Neural crest cell (in vitro differentiated cells): ENCODE measurements at places on chromosomes 4 and X. TPM values are rescaled to one million over a fixed set of nuclear protein-coding genes. Genes with fewer than 3 reads are reported as not detected.

Gene FAM184B
- 0.12 and 0.16 TPM in 2 replicates for total RNA-seq

Gene FHDC1
- 52.0 and 54.5 TPM in 2 replicates for total RNA-seq

Gene CFAP99
- not detected in 2 replicates for total RNA-seq

Gene SHISA3
- 24.2 and 25.4 TPM in 2 replicates for total RNA-seq

Gene LRCH2
- 16.3 and 16.4 TPM in 2 replicates for total RNA-seq

Gene TXLNG
- total RNA-seq = 25.3 and 25.6 TPM in 2 replicates

Gene GAGE12F
- not detected in 2 replicates for total RNA-seq

Gene OCRL
- total RNA-seq = 41.6 and 43.1 TPM in 2 replicates

Gene C4orf46
- total RNA-seq = 28.4 and 30.1 TPM in 2 replicates

Gene EGF
- 0.84 and 1.2 TPM in 2 replicates for total RNA-seq

Gene CLNK
- not detected in 2 replicates for total RNA-seq

Gene SLC16A2
- total RNA-seq = 17.8 and 19.8 TPM in 2 replicates

Gene ZNF732
- 4.0 and 5.1 TPM in 2 replicates for total RNA-seq

Gene ZNF711
- total RNA-seq = 23.1 and 24.0 TPM in 2 replicates

Gene FAM50A
- total RNA-seq = 68.8 and 69.0 TPM in 2 replicates

Gene INTS6L
- 18.8 and 19.0 TPM in 2 replicates for total RNA-seq

Gene RBMXL3
- total RNA-seq = not detected in 2 replicates

DNA sequence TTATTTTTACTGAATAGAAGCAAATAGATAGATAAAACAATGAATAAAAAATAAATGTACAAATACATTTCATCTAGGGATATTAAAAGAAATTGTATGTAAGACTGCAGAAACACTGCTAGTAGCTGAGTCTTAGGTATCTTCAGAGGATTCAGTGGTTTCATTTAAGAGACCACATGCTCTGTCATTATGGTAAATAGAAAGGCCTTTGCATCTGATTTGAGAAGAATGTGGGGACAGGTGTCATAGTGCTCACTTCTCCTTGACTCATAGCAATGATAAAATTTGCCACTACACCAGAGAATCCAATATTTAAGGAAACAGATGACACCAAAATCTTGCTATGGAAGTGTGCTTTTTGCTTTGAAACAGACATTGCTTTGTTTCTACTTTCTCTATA, 59.8 kb upstream of the PPP1R2C start:
- no peak for DNase-seq

DNA sequence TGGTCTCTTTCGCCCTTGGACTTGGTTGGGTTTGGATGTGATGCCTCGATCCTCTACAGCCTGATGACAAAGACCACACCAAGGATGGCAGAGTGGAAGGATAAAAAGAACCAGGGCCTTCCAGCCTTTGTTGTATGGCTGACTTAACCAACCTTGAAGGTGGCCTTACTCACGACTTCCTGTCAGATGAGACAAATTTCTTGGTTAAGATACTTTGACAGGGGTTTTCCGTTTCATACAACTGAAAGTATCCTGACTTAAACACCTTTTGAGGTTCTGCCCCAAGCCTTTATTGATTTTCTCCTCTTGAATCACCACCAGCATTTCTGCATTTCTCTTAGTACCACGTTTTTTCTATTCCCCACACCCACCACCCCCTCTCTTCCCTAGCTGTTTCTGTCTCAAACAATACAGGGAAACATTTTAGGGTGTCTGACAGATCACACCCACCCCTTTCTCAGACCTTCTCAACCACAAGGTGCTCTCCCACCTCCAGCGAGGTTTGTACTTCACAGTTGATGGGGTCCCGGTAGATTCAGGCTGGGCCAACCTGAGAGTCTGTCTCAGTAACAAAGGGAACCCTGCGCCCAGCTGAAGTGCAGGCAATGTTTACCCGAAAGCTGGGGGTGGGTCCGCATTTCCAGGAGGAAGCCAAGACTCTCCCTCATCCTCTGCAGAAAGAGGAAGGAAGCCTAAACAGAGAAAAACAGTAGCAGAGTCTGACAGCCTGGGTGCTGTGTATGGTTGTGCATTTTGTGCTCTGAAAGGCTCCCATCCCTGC, 5.0 kb upstream of the TSPAN5 start:
- no peak for DNase-seq

GRCh38 chr4:146275370-146275769, 61.0 kb downstream of the REELD1 start:
- no peak for DNase-seq

DNA sequence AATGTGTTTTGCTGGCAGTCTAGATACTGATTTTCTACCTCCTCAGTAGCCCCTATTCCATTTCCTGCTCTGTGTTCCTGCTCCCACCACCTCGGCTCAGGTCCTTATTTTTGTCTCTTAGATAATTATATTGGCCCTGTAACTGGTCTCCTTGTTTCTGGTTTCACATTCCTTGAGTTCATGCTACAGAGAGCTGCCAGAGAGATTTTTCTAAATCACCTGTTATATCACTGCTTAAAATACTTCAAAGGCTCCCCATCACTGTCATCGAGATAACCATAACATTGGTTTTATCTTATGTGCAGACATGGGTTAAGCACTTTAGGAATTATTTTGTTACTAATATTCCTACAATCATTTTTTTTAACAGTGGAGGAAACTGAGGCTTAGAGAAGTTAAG, 9.6 kb downstream of the SYNPO2 start:
- no peak for DNase-seq

DNA sequence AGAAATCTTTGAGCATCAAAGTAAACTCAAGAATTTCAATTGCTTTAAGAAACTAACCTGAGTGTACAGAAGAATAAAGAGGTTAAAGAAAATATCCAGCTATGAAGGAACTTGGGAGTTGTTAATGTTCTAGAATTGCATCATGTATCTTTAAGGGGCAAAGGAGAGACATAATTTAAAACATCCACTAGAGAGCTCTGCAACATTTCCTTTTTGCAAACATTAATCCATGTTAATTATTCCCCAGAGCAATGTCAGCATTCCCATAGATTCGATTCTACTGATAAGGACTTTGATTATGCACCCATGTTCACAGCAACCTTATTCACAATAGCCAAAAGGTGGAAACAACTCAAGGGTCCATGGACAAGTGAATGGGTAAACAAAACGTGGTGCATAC, 80.2 kb upstream of the SORBS2 start:
- DNase-seq = no peak

DNA sequence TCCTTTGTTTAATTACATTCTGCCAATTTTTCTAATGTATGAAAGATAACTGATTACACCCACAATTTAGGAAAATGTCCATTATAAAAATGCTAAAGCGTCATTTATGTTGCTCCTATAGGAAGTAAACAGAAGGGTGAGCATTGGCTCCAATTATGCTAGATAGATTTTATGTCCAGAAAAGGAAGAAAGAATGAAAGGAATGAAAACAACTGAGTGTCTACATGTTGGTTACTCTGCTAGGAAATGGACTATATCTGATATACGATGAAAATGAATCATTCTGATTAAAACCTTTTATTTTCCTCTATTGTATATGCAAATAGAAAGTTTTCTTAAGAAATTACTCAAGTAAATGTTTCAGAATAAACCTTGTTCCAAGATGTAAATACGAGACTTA, 1.6 kb downstream of the ENAM start:
- no peak for DNase-seq

DNA sequence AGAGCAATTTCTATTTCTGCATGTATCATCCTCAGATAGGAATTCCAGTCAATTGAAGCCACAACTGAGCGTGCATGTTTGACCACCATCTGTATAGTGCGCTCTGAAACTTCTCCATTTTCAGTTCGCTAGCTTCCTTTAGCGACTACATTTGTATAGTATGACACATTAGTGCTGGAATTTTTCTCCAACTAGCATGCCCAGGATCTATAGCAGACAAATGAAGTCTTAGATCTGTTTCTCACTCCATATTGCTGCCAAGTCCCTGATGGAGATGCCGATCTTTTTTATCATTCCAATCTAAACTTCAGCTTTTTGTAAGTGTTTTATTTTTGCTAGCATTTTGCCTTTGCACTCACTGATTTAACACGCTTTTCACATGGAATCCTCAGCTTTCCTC, 774.8 kb upstream of the TENM3 start:
- DNase-seq = no peak

DNA sequence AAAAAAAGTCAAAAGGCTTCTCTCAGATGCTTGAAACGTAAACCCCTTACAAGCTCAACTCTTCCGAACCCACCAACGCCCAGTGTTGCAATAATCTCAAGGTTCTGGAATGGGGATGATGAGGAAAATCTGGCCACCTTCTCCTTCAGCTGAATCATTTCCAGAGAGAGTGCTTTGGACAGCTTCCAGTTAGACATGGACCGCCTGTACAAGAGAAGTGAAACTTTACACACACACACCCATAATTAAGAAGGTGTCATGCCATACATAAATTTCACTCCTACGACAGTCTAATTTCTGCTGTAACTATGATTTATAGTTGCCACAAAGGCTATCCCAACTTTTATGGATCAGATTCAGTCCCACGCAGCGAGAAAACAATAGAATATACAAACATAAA, 72.3 kb downstream of the PRKG2 start:
- DNase-seq = no peak

GRCh38 chr4:135492439-135492838, 1290.8 kb upstream of the PABPC4L start:
- DNase-seq = no peak

- no peak for DNase-seq
Observed at GRCh38 chr4:101127176-101127790, 220.0 kb downstream of the PPP3CA start.

- DNase-seq = no peak
Observed at GRCh38 chr4:114378305-114378903, 220.2 kb upstream of the UGT8 start.

DNA sequence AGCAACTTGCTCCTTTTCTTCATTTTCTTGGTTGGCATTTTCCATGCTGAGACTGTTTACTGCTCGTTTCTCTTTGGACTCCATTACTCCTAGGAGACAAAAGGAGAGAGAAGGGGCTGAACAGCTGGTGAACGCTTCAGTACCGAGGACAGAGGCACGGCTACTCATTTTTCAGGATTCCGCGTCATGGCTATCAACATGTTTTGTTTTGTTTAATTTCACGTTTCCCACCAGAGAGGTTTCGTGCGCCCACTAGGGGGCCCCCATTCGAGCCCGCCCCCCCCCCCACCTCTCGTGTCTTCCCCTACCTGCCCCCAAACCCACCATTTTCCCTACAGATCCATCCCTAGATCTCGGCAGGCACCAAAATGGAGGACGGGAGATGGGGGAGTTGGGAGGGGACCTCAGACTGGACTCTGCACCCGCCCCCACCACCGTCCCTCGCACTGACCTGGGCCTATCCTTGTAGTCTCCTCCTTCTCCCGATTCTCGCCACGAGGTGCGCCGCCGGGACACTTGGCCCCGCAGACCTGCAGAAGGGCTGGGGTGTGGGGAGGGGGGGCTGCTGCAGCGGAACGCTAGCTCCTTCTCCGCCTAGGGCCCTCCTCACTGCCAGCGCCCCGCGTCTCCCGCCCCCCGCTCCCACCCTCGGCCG, 653 bp downstream of the BEX1 start:
- peak; percentile 37 for DNase-seq

DNA sequence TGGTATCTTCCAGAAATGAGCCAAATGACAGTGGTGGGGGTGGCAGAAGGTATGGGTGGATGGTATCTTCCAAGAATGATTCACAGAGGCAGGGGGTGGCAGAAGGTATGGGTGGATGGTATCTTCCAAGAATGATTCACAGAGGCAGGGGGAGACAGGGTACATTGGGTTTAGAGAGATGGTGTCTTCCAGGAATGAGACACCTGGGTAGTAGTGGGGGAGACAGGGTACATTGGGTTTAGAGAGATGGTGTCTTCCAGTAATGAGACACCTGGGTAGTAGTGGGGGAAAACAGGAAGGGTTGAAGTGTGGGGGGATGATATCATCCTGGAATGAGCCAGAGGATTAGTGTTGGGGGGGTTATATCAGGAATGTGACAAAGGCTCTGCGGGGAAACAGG, 62.0 kb downstream of the MAOA start:
- no peak for DNase-seq

- DNase-seq = peak; percentile 44
Observed at GRCh38 chr4:22389240-22389870, 126.5 kb downstream of the ADGRA3 start.

GRCh38 chr4:94976371-94977011, 218.7 kb downstream of the BMPR1B start:
- DNase-seq = no peak

- DNase-seq = no peak
Observed at GRCh38 chr4:76441881-76442280, 6.9 kb downstream of the SHROOM3 start.

DNA sequence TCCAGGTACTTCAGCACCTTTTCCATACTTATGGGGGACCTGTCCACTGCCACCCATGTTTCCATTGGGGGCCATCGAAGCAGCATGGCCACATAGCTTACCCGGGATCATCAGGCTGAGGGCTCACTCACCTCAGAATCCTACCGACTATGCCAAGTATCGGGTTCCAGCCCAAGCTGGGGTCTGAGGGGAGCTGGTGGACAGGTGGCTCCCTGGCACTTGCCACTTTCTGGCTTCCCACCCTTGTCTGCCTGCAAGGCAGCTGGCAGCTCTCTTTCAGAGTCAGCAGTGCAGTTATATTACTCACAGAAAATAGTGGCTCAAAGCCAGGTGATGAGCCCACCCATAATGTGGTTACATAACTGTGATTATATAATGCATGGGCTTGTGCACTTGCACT, 1153.8 kb downstream of the STIM2 start:
- no peak for DNase-seq
